ENCODE measurements at places on chromosomes 12 and 14.

GRCh38 chr12:89657066-89657465 lies 51.6 kb downstream of the ATP2B1 start:
- no peak for DNase-seq

DNA sequence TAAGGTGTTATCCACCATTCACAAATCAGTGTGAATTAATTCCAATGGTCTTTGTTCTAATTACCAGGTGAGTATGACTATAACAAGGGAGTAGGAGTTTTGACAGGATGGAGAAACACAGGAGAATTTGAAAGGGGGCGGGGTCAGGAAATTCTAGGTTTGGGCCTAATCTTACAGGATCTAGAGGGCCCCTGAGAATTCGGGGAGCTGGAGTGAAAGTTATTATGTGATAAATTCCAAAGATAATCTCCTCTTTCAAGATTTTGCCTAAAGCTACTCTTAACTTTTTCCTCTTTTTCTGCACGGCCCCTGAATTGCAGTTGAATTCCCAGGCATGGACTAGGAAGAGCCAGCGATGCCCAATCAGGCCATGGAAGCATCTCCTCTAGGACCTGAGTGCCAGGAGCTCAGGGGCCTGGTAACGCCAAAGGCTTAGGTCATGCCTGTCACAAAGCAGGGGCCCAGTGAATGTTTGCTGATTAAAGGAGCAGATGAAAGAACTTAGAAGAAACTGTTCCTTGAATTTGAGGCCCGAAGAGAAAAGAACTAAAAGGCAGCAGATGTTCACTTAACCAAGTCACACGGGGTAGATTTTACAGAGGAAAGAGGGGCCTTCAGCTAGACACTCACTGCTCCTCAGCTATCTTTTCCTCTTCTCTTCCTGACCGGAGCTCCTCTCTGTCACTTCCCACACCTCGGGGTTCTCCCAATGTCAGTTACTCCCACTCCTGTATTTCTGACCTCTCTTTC lies 195.5 kb downstream of the PPM1H start:
- no peak for DNase-seq

DNA sequence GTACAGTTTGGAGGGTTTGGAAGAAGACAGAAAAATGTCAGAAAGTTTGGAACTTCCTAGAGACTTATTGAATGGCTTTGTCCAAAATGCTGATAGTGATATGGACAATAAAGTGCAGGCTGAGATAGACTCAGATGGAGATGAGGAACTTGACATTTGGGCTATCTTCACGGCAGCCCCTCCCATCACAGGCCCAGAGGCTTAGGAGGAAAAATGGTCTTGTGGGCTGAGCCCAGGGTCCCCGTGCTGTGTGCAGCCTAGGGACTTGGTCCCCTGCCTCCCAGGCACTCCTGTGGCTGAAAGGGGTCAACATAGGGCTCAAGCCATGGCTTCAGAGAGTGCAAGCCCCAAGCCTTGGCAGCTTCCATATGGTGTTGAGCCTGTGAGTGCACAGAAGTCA lies 79.0 kb downstream of the CMAS start:
- DNase-seq, result no peak

GRCh38 chr14:101598159-101598558 lies 36.9 kb downstream of the DIO3 start:
- DNase-seq, result no peak

DNA sequence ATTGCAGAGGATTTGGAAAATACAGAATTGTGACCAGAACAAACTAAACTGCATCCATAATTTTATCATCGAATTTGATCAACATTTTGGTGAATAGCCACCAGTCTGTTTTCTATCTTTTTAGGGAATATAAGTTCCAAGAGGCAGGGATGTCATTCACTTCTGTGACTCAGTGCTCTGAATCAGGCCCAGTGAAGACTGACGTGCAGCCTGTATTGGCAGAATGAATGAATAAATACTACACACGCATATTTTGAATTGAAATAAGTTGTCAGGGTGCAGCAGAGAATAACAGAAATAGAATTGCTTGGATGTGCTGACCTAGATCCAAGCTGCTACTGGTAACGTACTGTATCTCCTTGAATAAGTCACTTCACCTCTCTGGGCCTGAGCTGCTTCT lies 1.3 kb upstream of the EMP1 start:
- no peak for DNase-seq

DNA sequence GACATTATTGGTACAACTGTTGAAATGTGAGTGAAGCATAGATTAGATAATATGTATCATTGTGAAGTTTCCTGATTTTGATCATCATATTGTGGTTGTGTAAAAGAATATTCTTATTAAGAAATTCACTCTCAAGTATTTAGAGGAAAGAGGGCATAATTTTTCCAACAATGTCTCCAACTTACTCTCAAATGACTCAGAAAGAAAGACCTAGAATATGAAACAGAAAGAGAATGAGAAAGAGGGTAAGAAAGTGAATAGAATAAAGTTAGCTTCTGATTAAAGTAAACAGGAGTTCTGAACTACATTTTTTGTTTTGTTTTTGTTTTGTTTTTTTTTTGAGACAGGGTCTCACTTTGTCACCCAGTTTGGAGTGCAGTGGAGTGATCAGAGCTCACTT lies 123.0 kb downstream of the CPNE8 start:
- no peak for DNase-seq

DNA sequence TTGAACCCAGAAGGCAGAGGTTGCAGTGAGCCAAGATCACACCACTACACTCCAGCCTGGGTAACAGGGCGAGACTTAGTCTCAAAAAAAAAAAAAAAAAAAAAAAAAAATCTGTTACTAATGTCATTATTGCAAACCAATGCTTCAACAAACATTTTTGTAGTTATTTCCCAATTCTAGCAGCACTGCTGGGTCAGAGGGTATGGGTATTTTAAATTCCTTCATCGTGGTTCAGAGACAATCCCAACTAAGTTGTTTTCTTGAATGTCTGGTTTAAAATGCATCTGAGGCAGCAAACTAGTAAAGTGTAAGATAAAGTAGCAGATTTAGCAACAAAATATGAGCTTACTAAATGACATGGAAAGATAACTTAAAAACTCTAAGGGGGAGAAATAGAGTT lies 65.6 kb downstream of the FERMT2 start:
- DNase-seq, result no peak

- no peak for DNase-seq
Measured at GRCh38 chr12:88509347-88509746, 70.9 kb downstream of the KITLG start.

- peak; percentile 87 for DNase-seq
Measured at GRCh38 chr12:123445388-123446332, 9.2 kb upstream of the RILPL2 start.

GRCh38 chr14:51806026-51807023 lies 54.1 kb upstream of the GNG2 start:
- no peak for DNase-seq

DNA sequence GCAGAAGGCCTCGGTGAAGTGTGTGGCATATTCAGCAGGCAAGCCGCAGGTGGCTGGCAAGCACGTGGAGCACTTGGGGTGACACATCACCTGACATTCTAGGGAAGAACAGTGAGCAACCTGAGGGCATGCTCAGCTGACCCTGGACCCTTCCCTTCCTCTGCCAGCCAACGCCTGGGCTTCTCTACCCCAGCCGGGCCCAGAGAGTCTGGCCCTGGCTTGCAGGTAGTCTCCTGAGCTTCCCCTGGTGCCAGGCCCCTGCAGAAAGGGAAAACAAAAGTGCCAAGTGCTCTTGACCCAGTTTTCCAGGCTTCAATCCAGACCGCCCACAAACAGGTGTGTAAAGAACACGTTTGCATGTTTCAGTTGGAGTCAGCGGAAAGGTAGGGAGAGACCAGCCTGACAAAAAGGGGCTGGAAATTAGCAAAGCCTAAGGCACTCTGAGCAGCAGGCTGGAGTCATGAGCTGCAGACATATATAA lies 45.7 kb downstream of the PRKAB1 start:
- no peak for DNase-seq

- DNase-seq, result no peak
Measured at GRCh38 chr12:2586156-2587038, 208.4 kb upstream of the FKBP4 start.

DNA sequence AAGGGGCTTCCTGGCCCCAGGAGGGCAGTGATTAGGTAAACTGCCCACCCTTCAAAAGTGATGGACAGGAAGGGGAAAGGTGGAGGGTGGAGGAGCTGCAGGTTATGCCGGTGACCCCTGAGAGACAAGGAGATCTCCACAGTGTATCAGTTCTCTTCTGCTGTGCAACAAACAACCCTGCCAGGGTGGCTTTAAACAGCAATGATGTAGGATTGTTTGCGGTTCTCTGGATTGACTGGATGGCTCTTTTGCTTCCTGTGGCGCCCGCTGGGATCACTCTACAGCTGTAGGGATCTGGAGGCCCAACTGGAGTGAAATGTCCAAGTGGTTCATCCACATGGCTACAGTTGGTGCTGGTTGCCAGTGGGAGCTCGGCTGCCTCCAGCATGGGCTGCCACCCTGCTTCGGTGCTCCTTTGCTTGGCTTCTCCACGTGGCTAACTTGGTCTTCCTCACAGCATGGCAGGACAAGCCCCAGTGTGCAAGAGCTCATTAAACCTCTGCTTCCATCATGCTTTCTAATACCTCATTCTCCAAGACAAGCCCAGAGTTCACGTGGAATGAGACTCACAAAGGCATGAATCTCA lies 8.6 kb upstream of the ANKRD9 start:
- DNase-seq, result no peak

DNA sequence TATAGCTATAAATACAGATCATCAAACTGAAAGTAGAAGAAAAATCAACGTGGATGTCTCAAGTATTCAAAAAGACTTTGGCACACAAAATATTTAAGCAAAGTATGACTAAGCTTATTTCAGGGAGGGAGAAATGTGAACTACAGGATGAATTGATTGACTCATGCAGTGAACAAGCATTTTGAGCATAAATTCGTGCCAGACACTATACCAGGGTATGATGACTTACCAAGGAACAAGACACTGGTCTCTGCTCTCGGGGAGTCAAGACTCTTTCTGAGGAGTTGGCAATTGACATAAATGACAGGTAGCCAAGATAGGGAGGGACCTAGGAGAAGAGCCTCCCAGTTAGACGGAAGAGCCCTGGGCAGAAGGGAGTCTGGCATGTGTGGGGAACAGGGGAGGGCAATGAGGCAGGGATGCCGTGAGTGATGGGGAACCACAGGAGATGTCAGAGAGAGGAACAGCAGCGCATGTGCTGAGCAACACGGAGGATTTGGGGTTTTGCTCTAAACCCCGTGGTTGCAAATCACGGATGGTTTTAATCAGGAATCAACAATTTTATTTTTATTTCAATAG lies 115.2 kb downstream of the TMEM132D start:
- DNase-seq, result no peak

GRCh38 chr14:75979071-75979571 lies 2.7 kb downstream of the TGFB3 start:
- DNase-seq, result no peak

- DNase-seq, result no peak
Measured at GRCh38 chr12:53579545-53579955, 46.6 kb downstream of the ATF7 start.

GRCh38 chr12:104863296-104863948 lies 94.7 kb downstream of the SLC41A2 start:
- DNase-seq, result no peak

- DNase-seq, result no peak
Measured at GRCh38 chr14:24051789-24052655, at the start of gene CARMIL3. Gene CARMIL3 (plus strand): TSS chr14:24052009. CDS start chr14:24052154, 145 bp downstream.

DNA sequence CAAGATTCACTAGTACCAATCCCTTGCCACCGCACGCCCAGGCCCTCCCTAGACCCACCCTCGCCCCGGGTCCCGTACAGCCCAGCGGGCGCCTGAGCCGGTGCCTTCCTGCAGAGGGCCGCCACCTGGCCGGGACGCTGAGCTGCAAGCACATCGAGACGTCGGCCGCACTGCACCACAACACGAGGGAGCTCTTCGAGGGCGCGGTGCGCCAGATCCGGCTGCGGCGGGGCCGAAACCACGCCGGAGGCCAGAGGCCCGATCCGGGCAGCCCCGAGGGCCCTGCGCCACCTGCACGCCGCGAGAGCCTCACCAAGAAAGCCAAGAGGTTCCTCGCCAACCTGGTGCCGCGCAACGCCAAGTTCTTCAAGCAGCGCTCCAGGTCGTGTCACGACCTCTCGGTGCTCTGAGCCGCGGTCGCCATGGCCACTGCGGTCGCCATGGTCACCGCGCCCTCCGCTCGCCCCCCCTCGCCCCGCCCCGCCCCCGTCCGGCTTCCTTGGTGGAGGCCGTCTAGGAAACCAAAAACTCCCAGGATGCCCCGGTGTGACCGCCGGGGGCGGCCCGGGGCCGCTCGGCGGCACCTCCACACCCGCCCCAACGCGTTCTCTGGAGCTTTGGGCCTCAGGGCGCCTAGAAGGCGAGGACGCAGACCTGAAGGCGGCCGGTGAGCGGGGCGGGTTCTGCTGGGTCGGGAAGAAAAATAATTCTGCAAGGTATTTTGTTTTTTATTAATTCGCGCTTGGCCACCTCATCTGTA lies 3.7 kb downstream of the REM2 start:
- DNase-seq, result no peak

DNA sequence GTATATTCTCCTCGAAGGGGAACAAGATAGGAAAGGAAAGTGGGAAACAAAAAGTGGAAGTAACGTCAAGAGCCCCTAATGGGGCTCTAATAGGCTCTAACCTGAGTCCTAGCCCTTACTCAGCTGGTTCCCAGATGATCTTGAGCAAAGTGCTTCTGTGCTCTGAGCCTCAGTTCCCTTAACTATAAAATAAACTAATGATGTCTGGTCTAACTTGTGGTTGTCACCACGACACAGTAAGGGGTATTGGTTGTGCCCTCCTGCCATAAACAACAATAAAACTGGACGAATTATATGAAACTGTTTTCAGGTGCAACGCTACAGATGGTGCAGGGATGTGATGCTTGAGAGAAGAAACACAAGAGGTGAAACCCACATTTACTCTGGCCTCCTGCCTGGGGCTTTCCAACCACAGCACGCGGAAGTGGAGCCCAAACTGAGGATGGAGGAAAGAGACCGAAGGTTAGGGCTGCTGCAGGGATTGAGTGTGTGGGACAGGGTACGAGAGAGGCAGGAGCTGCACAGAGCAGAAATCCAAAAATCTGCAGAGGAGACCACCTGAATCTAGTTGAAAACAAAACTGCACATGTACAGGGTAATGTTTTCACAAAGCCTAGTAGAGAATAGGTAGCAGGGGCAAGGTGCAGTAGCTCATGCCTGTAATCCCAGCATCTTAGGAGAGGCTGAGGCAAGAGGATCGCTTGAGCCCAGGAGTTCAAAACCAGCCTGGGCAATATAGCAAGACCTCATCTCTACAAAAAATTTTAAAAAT lies 45.6 kb upstream of the BCL2L14 start:
- no peak for DNase-seq

GRCh38 chr12:93347054-93347785 lies 30.5 kb upstream of the NUDT4 start:
- no peak for DNase-seq

DNA sequence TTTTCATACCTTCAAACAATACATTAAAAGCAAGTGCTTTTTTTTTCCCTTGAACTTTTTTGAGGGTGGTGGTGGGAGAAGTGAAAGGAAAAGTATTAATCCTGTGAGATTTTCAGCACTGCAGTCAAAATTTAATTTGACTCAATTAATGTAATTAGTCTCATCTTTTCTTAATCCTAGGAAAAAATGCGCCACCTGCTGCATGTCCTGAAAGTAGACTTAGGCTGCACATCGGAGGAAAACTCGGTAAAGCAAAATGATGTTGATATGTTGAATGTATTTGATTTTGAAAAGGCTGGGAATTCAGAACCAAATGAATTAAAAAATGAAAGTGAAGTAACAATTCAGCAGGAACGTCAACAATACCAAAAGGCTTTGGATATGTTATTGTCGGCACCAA lies 52.2 kb downstream of the SPATA7 start:
- no peak for DNase-seq
